ENCODE measurements at places on chromosomes 13 and 19.

- DNase-seq, result peak; percentile 73
These were observed 637.6 kb upstream of the ARGLU1 start for GRCh38 chr13:107205318-107206104.

DNA sequence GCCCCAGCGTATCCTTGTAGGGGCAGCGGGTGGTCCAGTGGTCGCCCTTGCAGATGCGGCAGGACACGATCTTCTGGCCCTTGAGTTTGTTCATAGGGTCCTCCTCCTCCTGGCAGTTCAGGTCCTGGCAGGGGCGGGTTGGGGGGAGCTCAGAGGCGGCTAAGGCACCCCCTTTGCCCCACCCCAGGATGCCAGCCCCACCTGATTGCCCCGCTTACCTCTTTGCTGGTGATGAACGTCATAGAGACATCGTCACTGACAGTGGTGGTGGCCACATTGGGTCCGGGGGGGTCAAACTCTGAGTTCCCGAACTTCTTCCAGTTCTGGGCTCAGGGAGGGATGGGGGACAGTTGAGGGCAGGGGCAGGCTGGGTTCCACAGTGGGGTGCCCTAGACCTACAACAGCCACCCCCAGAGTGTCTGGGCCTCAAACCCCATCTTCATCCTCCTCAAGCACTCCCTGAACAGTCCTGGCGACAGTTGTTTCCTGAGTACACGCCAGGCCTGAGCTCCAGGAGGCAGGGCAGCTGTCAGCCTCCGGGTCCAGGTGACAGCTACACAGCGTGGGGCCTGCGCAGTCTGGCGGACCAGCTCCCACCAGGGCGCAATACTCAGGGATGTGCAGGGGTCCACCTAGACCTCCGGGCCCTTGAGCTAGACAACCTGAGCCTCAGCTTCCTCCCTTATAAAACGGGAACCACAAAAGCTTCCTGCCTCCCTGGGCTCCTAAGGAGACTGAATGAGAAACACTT is 2.7 kb downstream of the EIF3G start:
- DNase-seq, result no peak

DNA sequence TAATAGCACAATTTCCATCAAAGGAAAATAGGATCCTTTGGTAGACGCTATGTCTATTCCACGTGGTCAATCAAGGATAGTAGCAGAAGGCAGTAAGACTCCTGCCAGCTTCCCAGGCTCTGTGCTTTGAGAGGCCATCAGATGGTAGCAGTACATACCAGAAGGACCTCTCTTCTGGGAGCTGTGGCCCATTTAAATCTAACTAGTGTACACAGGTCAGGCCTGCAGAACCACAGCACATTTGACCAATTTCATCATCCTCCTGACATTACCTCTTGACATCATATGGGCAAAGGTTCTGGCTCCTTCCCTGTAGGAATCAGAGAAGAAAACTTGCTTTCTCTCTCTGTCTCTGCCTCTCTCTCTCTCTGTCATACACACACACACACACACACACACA is 229.6 kb upstream of the HTR2A start:
- no peak for DNase-seq

DNA sequence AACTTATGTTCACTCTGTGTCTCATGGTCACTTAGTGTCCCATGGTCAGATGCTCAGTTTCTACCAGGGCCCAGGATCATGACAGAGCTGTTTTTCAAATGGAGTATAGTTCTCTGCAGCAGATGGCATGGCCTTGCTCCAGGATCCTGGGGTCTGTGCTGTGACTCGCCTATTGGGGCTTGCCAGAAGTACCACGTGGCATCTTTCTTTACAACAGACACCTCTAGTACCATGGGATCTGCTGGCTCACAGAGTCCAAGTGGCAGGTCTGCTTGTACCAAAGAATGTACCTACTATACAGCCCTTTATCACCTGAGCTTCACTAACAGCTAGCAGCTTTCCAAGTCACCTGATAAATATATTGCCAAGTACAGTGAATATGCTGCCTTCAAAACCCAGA is 6.0 kb upstream of the RNF6 start:
- no peak for DNase-seq

DNA sequence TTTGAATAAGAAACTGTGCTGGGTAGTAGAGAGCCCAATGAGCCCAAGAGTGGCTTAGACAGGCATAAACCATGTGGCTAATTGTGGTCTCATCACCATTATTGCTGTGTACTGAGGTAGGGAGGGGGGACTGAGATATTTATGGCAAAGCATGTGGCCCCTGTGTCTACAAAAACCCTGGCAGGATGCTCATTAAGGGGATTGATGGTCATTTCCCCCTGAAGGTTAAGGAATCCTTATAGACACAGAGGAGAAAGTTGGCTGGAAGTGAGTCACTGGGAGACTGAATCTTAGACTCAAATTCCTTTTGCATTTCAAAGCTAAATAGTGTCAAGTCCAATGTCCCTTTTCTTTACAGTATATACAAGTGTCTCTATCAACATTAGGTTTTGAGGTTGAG is 9.8 kb upstream of the DACT3 start:
- DNase-seq, result no peak

DNA sequence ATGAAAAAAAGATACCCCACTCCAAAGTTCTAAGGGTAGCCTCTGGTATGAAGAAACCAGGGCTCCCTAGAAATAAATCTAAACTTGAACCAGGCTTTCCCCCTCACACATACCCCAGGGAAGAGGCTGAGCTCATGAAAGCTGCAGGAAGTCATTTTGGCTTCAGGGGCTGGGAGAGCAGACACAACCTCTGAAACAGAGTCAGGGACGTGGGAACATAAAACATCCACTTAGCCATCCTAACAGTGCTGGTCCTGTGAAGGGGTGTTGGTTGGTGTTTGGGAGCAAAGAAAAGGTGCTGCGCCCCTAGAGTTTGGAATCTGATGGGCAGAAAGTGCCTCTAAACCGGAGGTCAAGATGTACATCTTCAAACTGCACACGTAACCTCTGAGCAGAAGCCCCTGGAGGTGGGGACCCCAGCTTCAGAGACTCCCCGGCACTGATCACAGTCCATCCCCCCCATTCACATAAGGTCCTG is 15.8 kb downstream of the RAB3D start:
- DNase-seq, result no peak
